ENCODE measurements at places on chromosomes 3 and 15.
A peak's percentile ranks its signal among the peaks of the same experiment; 100 is the strongest.

GRCh38 chr3:136817448-136817847 is 1.5 kb upstream of the SLC35G2 start:
- no peak for DNase-seq

- DNase-seq, result no peak
Measured at GRCh38 chr3:159763011-159763601, 225.5 kb upstream of the IL12A start.

GRCh38 chr3:126469479-126469878 is 6.2 kb downstream of the ZXDC start:
- DNase-seq, result no peak

DNA sequence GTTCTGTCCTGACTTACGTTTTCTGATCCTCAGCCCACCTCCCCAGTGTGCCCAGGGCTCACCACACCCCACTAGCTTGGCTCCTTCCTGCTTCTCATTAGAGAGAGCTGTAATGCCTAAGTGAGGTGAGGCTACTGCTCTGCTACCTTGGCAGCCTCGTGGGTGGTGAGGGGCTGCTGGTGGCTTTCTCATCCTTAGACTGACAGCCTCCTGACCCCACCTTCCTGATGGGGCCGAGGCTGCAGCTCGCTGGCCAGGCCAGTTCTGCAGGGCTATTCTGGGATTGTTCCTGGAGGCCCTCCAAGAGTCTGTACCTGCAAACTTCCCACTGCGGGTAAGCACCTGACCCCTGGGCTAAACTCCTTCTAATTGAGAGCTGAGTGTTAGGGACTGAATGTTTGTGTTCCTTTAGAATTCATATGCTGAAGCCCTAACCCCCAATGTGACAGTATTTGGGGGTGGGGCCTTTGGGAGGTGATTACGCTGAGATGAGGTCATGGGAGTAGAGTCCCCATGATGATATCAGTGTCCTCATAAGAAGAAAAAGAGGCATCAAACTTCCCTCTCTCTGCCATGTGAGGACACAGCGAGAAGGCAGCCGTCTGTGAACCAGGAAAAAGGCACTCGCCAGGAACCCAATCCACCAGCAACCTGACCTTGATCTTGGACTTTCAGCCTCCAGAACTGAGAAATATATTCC is 38.1 kb upstream of the IQSEC1 start:
- DNase-seq, result no peak

DNA sequence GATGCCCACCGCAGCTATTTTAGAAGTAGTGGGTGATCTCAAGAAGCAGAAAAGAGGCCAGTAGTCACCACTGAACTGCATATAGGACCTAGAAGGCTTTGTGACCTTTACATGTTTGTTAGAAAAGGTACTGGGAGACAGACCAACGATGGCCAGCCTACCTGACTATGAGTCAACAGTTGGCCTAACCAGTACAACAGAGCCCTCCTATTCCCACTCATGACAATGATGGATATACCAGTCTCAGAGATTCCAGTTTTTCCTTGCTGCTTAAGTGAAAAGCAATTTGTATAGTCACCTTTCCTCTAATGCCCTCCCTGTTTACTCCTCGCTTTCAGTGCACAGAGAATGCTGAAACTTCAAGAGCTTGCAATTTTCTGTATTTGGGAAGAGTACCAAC is 86.6 kb upstream of the PPIB start:
- no peak for DNase-seq

GRCh38 chr15:25624504-25625177 is 185.8 kb upstream of the UBE3A start:
- no peak for DNase-seq

GRCh38 chr15:53831907-53832770 is 72.7 kb upstream of the WDR72 start:
- no peak for DNase-seq

GRCh38 chr3:186247821-186248814 is 113.9 kb downstream of the DGKG start:
- peak; percentile 24 for DNase-seq

DNA sequence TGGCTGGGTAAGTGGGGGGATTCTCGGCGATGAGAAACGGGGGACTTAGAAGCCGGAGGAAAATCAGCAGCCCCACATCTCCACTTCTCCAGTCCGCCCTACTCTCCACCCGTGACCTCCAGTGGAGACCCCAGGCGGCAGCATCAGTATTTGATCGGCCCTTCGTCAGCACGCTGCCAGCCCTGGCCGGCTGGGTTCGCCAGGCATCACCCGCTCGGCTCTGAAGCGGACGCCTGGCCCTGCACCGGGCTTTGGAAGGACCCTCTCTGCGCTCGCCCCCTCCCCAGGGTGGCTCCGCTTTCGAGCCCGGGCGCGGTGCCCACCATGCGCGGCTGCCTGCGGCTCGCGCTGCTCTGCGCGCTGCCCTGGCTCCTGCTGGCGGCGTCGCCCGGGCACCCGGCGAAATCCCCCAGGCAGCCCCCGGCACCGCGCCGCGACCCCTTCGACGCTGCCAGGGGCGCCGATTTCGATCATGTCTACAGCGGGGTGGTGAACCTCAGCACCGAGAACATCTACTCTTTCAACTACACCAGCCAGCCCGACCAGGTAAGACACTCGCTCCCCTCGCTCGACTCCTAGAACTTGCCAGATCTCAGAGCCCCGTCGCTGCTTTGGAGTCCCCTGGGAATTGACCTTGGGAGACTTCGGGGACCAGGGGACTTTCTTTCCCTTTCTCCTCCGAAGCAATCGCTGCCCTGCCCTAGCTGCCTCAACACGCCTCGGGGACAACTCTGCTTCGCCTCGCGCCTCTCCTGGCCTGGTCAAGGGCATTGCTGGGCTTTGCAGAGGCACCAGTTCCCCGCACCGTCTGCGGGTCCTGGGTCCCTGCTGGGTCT is 561 bp downstream of the SIDT1 start:
- no peak for DNase-seq

DNA sequence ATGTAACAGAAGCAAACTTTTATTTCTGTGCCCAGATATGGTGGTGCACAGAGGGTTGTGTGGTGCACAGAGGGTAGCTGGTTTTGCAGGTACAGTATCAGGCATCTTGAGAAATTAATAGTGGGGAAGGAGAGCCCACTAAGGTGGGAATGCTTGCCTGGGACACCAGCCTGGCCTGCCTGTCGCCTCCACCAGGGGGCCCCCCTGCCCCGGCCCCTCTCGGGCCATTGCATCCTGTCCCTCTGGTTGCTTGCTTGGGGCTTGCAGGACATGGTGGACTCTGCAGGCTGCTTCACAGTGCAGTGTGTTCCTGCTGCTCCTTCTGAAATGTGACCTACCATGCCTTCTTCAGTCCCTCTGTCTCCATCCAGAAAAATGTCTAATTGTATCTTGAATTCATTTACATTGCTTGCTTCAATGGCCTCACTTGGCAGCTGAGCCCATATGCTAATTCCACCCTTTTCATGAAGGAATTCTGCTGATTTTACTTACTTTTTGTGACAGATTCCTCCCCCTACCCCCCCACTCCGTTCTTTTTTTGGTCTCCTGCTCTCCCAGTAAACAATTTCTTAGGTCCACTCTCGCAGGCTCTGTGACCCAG is 73.6 kb downstream of the EEFSEC start:
- DNase-seq, result no peak

GRCh38 chr3:186255703-186256331 is 106.2 kb downstream of the DGKG start:
- DNase-seq, result no peak

GRCh38 chr15:89007989-89008388 is 80.3 kb upstream of the ABHD2 start:
- no peak for DNase-seq

- no peak for DNase-seq
Measured at GRCh38 chr3:64681827-64682226, 6.0 kb downstream of the ADAMTS9 start.

- no peak for DNase-seq
Measured at GRCh38 chr3:70488816-70489215, 176.4 kb upstream of the MDFIC2 start.

DNA sequence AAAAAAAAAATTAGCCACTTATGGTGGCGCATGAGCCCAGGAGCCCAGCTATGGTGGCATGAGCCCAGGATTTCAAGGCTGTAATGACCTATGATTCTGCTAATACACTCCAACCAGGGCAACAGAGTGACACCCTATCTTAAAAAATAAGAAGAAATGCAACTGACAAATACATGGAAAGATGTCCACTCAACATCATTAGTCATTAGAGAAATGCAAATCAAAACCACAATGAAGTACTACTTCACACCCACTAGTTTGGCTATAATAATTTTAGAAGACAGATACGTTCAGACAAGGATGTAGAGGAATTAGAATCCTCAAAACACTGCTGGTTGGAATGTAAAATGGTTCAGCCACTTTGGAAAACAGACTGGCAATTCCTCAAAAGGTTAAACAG is 10.5 kb downstream of the PRKAR2A start:
- DNase-seq, result no peak

DNA sequence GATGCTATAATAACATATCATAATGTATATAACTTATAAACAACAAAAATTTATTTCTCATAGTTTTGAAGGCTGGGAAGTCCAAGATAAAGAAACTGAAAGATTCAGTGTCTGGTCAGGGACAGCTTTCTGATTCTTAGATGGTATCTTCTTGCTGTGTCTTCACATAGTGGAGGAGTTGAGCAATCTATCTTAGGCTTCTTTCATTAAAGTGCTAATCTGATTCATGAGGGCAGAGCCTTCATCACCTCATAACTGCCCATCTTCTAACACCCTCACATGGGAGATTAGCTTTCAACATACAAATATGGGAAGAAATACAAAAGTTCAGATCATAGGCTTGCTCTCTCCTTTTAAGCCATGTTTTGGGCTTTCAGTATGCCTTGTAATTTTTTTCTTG is 774.8 kb upstream of the EPHA6 start:
- DNase-seq, result no peak

GRCh38 chr3:115986555-115987207 is 363.4 kb downstream of the GAP43 start:
- DNase-seq, result no peak

- no peak for DNase-seq
Measured at GRCh38 chr3:101156787-101157345, 163.5 kb downstream of the IMPG2 start.

GRCh38 chr3:25454005-25454927 is 26.2 kb downstream of the RARB start:
- no peak for DNase-seq

- DNase-seq, result peak; percentile 71
Measured at GRCh38 chr3:13479332-13479581, 849 bp upstream of the HDAC11 start.

DNA sequence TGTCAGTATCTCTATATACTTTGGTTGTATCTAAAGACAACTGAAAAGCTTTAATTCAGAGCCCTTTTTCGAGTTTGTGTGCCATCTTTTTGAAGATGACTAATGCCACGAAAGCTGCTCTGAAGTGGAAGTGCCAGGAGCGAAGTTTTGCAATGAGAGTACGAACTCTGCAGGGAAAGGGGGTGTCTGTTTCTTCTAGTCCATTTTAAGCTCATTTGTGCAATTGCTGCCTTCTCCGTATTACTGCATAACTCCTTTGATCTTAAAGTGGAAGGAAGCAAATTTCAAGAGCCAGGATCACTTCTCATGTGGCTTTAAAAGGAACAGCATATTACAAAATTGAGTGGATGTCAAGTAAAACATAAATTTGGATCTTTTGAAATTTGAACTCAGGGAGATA is 245.3 kb downstream of the FEZF2 start:
- DNase-seq, result no peak

DNA sequence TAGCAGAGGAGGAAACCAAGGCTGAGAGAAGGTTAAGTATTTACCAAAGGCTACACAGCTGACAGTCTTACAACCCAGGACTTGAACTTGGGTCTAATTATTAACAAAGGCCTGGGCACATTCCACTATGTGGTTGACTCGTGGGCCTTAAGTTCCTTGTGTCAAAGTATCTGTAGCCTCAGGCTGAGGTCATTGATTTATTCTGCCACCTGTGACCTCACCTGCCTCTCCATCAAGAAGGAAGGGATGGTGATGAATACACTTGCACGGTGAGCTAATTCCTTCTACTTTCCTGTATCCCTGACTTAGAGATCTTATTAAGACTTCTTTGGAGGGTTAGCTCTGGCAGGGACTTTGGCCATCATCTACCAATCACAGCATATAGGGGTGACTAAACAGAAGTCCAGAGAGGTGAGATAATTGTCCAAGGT is 19.9 kb upstream of the LRRC58 start:
- no peak for DNase-seq

DNA sequence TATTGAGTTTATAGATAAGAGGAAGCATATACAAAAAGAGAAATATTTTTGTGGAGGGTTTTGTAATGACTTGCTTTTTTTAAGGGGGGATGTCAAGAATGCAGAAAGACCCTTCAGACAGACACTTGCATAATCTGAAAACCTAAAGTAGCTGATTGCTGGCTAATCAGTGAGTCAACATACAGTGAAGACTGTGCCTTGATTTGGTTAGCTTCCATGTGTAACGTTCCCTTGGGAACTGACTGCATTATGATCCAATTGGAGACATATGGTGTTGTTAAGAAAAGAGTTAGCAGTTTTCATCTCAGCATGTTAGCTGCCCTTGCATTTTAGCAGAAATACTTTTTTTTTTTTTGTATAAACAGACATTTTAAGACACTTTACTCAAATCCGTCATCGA is 483.2 kb downstream of the RBMS3 start:
- no peak for DNase-seq

GRCh38 chr15:44066211-44066827 is 128.8 kb downstream of the FRMD5 start:
- DNase-seq, result no peak

- DNase-seq, result no peak
Measured at GRCh38 chr15:91279486-91279885, 179.4 kb downstream of the SV2B start.

- DNase-seq, result no peak
Measured at GRCh38 chr3:190382082-190382481, 5.9 kb upstream of the CLDN16 start.
